ENCODE measurements at places on chromosomes 6 and 20.

DNA sequence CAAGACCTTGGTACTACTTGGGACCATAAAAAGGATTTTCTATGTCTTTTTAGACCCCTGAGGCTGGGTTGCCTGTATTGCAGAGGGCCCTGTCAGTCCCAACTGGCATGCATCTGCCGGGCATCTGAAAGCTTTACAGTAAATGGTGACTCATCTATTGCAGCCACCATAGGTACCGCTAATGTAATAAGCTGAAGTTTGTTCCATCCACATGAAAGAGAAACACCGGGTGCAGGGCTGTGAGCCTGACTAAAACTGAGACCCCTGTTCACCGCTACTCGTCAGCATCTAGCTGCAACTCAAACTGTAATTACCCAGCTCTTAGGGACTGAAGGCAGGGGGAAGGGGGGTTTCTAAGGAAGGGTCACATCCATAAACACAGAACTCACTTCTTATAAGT is 49.5 kb downstream of the TRERF1 start:
- no peak for DNase-seq

DNA sequence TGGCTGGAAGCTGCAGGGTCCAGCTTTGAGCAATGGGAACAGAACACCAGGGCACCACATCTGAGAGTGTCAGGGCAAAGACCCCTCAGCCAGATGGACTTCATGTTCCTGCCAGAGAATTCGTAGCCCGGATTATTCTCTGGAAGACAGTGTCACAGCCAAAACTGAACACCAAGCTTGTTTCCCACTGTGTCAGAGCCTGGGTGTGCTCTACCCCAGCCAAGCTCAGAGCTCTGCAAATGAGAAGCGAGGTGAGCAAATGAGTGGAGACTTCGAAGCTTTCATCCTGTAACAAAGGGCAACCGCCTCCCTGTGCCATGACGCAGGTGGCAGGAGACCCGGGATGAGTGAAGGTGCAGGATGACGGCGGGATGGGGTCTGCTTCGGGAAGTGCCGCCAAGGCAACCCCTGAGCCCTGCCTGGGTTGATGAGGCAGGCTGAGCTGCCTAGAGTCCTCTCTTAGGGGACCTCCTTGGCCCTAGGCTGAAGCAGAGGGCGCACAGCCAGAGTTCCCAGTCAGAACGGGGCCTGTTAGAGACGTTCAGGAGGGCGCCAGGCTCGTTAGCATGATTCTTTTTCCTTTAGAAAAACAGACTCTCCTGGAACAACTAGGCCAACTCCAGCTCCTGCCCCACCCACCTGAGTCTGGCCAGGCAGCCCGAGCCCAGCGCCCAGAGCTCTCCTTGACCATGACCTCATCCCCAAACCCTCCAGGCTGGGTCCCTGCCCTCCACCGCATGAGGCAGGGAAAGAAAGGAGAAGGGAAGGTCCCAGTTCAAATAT is 187.7 kb downstream of the SOD2 start:
- DNase-seq, result no peak

DNA sequence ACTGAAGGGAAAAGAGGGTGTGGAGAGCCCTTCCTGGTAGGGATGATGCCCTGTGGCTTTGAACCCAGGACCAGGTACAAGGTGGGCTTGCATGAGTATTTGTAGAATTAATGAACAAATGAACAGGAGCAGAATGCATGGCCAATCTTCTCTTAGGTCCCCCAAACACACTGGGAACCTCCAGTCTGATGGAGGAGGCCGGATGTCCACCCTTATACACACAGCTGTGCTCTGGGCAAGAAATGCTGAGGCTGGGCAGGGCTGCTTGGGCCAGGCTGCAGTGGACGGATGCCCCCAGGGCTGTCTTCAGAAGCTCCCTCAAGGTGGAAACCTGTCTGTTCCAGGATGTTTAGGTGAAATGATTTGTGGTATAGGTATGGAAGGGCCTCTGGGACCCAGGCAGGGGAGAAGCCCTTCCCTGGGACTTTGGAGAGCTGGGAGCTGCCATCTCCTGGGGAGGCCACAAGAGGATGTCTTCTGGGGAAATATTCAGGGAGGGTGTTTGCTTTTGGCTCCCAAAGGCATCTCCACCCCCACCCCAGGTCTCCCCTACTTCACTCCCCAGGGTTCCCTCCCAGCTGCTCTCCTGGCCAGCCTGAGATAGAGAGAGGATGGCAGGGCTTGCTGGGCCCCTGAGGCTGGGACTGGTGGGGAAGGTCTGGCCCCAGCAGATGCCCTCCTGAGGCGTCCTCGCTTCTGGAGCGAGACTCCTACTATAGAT is 23.3 kb downstream of the VEGFA start:
- DNase-seq, result no peak

DNA sequence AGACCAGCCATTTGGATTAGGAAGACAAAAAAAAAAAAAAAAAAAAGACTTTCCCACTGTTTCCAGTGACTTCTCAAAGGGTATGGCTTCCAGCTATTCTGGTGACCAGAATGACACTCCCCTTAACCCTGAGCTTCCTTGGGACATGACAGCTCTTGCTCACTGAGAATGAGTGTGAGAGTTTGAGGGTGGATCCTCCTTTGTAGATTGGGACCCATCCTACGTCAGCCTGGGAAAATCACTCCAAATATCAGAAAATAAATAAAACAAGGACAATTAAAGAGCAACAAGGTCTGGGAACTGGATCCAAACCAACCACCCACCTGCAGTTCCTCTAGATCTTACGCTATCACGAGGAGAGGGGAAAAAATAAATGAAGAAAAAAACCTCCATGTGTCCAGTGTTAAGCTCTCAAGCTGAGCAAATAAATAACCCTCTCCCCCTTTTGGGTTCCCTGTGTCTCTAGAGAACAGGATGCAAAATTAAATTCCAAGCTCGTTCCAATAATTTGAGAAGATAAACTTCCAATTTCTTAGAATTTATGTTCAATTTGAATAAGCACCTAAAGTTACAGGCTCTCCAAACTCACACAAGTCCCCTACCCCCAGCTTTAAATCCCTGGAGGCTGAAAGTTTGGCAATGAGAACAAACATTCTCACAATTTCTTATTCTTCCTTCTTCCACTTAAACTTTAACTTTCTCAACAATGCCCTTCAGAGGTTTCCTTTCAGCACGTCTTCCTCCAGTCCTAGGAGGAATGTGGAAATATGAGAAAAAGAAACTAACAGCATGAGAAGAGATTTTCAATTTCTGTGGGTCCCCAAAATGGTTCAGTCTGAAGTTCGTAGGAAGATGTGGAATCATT is 170.2 kb downstream of the MTFR2 start:
- no peak for DNase-seq

DNA sequence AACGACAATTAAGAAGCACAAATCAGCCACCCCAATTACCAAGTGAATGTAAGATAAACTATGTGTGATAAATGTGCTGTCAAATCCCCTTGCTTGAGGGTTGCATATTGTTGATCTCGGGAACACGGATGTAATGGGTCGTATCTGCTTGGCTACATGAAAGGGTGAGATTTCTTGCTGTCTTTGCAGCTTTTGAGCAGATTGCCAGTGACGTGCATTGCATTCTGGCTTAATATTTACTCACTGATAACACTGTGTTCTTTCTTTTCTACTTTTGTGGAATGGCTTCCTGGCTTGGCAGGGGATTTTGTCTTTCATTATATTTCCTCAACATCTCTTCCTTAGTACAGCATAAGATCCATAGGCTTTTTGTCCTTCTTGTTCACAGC is 10.5 kb upstream of the FAM210B start:
- no peak for DNase-seq

- DNase-seq, result no peak
These were observed 337.4 kb downstream of the GRIK2 start for GRCh38 chr6:101730954-101731353.

GRCh38 chr6:49633541-49633940 is 3.1 kb downstream of the RHAG start:
- DNase-seq, result no peak

GRCh38 chr6:13278164-13278563 is 50.2 kb downstream of the TBC1D7 start:
- no peak for DNase-seq

GRCh38 chr6:116366740-116367275 is 3.9 kb upstream of the DSE start:
- DNase-seq, result no peak

GRCh38 chr6:159217595-159218275 is 48.5 kb downstream of the FNDC1 start:
- peak; percentile 52 for DNase-seq

DNA sequence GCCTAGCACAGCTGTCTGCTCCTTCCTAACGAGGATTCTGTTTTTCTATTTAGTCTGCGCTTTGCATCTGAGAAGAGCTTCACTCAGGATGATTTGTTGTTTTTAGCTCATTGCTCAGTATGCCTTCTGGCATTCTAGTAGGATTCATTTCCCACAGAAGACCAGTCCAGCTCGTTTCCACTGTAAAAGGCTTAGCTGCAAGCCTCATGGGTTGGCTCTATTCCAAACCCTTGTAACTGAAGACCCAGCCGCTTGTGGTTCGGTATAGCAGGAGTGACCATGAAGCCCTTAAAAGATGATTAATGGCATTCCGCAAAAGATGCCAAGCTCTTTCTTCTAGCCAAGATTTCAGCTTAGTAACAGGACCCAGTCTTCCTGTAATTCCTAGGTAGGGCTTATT is 7.2 kb downstream of the ADGRF1 start:
- DNase-seq, result no peak

- no peak for DNase-seq
These were observed 45.3 kb downstream of the IGF2R start for GRCh38 chr6:160013987-160014868.

GRCh38 chr6:18472941-18473340 is 85.8 kb downstream of the RNF144B start:
- DNase-seq, result no peak

GRCh38 chr20:3741836-3742458 is 9.5 kb downstream of the HSPA12B start:
- no peak for DNase-seq

DNA sequence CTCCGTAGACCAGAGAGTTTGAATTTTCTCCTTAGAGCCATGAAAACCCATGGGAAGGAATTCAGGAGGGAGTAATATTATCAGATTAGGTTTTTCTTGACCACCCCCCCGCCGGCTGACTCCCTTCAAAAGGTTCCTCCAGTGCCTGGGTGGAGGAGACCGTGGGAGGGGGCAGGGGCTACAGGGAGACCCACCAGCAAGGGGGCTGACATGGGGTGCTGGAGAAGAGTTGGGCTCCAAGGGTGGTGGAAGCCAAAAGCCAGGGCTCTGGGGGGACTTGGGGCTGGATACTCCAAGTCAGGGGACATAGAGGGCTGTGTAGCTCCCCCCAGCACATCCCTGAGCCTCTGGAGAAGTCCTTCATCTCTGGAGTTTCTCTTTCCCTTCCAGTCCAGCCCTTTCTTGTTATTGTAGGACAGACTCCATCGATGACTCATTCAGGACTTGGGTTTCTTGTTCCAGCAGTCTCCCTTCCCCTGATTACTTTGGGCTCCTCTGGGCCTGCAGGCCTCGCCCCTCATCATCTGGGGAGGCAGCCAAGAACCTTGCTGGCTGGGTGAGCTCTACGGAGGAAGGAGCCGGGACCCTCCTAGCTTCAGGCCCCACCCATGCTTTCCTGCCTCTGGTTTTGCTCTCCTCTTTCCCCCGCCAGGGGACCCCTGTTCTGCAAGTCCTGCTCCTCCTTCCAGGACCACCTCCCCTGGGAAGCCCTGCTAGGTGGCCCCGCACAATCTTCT is 10.5 kb upstream of the KIAA1755 start:
- no peak for DNase-seq

DNA sequence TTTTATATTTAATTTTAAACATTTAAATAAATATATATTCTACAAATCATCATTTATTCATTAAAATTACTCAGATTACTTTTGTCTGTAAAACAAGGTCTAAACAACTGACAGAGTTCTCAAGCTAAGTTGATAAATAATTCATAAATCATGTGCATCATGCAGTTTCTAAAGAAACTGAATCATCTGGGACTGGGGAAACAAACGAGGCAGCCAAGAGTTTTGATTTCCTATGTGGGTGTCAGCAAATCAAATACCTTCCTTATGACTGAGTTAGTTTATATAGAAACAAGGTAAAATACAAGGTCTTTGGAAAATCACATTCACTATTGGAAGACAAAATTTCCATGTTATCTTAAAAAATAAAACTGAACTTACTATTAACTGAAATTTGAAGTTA is 149.9 kb upstream of the BEND6 start:
- no peak for DNase-seq

DNA sequence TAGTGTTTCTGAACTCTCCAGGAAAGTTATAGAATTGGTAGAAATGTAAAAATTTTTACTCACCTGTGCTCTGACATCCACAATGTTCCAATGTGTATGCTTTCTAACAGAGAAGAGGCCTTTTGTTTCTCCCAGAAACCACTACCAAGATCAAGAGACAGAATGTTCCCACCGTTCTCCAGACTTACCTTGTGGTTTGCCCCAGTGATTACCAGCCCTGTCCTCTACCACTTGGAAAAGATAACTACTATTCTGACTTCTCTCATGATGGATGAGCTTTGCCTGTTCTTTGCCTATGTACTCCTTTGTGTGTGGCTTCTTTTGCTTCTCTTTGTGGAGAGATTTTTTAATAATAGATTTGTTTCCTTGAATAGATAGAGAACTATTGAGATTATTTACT is 173.0 kb upstream of the SCGN start:
- DNase-seq, result no peak

DNA sequence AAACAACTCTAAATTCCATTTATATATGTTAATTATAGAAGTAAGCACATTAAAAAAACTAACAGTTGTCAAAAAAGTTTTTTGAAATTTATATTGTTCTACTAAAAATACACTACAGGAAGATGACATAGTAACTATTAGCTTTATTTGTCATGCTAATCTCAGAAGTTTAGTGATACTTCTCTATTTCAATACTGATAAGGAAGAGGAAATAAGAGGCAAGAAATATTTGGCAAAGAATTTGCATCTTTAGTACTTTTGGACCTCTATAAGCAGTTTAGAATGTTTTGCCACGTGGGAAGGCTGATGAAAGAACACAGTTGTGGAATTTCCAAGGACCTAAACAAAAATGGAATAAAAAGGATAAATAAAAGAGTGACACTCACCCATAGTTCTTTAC is 12.6 kb downstream of the IFNGR1 start:
- DNase-seq, result no peak

DNA sequence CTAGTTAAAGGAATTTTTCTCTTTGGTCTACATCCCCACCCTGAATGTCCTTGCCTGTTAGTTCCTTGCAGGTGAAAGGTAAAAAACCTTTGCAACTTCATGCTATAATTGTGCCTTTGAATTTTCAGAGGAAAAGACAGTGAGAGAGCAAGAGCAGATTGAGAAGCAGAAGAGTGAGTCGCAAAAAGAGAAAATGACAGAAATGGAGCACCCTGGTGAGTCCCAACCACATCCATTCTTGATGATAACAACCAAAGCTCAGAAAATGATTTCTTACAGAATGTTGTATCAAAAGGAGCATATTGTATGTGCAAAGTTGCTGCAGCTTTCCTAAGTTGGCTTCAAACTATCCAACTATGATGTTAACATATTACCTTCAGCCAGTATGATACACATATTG is 165.2 kb upstream of the CENPW start:
- DNase-seq, result no peak

Data from frontal cortex (tissue), 4 donors.